ENCODE measurements at places on chromosomes 1 and 21.

GRCh38 chr1:240413732-240414131, 198.2 kb downstream of the GREM2 start:
- no peak for DNase-seq

DNA sequence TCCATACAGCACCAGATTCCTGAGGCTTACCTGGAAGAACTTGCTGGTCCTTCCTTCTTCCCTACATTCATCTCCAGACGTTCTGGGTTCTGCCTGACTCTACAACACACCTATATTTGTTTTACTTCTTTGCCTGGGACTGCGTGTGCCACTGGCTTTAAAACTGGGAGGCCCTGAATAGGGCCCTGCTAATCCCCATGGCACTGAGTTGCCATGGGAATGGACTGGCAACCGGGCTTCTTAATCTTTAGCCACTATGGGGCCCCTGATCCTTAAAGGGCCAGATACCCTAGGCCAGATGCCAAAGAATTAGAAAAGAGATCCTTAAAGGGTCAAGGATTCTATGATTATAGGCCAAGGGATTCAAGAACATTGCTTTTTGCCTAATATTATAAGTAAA, 24.4 kb upstream of the CADM3 start:
- no peak for DNase-seq

DNA sequence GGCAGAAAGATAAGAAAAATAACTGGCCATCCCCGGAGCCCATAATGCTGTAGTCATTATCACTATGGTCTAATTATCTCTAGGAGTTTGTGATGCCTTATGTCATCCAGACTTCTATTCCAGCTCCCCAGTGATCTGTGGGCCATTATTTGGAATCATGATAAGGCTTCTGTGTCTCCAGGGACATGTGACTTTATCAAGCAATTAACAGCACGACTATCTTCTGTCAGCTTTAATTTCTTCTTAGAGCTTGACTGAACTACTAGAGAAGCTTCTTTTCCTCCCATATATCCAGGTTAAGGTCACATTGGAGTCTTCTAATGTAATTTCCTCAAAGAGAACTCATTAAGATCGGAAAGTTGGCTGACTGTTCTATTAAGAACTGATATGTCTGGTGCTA, 100.4 kb downstream of the LHX8 start:
- DNase-seq = no peak

DNA sequence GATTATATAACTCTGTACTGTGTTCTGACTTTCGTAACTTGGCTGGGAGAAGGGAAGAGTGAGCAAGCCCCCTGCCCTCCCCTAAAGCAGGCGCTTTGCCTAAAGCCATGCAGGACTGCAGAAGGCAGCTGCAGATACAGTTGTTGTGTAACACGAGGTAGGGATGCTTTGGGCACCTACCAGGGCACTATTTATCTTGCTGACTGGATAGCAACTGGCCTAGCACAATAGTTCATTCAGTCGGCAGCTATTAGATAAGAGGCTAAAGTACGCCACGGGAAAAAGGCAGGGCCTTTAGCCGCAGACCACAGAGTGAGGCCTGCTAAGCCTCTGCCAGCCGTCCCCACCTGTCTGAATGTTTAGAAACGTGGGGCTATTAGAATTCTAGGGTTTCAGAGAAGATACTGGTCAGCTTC, 80.9 kb downstream of the TTC3 start:
- DNase-seq = no peak

DNA sequence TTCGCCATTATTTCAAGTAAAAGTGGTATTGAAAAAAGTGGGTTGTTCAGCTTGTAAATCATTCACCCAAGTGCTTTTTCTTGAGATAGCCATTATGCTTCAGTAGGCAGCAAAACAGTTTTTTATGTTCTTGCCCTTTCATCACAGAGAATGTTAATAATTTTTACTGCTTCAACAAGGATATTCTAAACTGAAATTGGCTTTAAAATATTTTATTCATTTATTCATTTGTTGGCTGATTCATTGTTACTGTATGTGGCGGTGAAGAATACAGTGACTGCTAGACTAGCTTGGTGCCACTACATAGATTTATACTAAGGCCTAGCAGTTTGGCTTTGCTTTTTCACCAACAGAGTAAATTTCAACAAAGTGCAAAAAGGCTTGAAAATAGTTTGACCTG, 121.5 kb downstream of the OLFML2B start:
- no peak for DNase-seq

- DNase-seq = no peak
These were observed 387.1 kb downstream of the OMA1 start for GRCh38 chr1:58159434-58159830.

DNA sequence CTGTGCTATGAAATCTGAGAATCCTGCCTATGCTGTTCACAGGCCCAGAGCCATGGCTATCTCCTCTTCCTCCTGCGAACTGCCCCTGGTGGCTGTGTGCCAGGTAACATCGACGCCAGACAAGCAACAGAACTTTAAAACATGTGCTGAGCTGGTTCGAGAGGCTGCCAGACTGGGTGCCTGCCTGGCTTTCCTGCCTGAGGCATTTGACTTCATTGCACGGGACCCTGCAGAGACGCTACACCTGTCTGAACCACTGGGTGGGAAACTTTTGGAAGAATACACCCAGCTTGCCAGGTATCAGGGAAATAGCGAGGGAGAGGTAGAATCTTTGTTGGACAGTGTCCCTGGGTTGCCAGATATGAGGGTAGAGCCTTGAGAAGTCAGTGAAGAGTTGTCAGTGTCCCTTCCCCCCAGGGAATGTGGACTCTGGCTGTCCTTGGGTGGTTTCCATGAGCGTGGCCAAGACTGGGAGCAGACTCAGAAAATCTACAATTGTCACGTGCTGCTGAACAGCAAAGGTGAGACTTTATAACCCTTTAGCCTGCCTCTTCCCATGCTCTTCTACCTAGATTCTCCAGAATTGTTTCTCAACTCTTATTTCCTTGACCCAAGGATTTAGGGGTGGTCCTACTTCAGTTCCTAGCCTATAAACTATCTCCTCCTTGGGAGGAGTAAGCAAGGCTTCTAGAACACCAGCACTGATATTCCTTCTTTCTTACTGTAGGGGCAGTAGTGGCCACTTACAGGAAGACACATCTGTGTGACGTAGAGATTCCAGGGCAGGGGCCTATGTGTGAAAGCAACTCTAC, 1.4 kb downstream of the NIT1 start:
- DNase-seq = peak; percentile 19

GRCh38 chr1:79353224-79353623, 346.7 kb upstream of the ADGRL4 start:
- peak; percentile 7 for DNase-seq

- no peak for DNase-seq
These were observed 35.8 kb upstream of the VCAM1 start for GRCh38 chr1:100683448-100684349.

DNA sequence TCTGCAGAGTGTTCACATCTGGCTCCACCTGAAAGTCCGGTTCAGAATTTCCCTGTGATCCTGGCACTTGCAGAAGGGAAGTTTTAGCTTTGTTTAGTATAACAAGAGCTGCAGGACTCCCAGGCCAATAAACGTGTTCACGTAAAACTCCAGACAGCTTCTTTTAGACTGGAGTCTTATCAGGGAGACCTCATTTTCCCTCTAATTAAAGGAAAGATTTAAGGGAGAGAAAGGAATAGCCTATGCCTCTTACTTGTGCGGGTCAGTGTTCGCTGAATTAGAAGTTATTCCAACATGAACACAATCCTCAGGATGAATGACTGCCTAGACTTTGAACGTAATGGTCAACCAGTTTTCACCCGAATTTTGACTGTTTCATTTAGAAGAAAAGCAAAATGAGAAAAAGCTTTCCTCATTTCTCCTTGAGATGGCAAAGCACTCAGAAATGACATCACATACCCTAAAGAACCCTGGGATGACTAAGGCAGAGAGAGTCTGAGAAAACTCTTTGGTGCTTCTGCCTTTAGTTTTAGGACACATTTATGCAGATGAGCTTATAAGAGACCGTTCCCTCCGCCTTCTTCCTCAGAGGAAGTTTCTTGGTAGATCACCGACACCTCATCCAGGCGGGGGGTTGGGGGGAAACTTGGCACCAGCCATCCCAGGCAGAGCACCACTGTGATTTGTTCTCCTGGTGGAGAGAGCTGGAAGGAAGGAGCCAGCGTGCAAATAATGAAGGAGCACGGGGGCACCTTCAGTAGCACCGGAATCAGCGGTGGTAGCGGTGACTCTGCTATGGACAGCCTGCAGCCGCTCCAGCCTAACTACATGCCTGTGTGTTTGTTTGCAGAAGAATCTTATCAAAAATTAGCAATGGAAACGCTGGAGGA, 202.1 kb upstream of the SGIP1 start:
- peak; percentile 34 for DNase-seq

- DNase-seq = no peak
These were observed 41.2 kb downstream of the GJA5 start for GRCh38 chr1:147719029-147719698.

DNA sequence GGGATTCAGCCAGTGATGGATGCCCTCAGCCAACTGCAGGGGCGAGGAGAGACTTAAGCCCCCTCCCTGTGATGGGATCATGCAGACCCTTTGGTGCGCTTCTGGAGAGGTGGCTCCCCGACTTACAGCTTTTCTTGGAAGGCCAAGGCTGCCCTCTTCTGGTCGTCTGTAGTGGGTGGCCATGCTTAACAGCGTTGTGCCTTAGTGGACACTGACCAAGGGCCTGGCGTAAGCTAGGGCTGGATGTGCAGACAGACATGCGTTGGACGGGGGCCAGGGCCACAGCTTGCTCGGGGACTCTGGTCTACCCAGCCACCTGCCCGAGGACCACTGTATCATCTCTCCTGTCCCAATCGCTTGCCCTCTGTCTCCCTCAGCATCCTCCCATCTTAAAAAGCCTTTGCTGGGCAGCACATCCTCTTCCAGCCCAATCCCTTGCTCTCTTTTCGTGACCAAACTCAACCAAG, 5.5 kb downstream of the AZIN2 start:
- DNase-seq = peak; percentile 50

DNA sequence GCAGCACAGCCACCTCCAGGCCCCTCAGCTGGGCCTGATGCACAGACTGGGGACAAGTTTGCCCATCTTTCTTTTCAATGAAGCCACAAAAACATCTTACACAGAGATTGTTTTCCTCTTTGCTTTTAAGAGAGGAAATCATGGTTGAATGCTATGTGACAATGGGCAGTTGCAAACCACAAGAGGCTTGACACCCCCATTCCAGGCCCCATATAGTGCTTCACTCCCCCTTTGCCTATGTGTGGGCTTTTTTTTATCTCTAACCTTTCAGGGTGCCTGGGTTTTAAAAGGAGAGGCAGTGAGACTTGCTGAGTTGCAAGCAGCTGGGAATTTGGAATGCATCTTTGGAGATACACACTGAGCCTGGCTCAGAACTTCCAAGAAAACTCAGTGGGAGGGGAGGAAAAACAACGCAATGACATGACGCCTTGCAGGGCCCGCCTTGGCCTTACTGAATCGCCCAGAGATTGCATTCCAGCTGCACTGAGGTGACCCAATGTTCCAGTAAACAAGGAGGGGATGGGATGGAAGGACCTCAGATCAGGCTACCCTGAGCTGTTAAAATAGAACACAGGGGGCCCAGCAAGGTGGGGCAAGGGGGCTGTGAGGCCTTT, 145.2 kb upstream of the ZNF648 start:
- DNase-seq = no peak

- no peak for DNase-seq
These were observed 35.0 kb downstream of the MTOR start for GRCh38 chr1:11227106-11228077.

DNA sequence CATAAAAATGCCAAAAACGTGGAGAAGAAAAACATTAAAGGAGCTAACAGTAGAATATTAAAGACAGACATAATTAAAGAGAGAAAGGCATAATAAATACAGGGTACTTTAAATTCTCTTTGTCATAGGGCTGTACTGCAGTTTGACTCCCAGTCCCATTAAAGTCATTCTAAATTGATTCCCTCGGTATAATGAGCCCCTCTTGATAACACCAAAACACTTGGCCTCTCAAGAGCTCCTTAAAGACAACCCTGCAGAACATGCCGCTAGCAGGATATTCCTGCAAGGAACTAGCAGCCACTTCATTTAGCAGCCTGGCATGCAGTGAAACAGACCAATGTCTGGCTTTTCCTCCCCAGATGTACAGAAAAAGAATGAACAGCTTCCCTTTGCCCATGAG, 273.8 kb upstream of the ESRRG start:
- no peak for DNase-seq

- no peak for DNase-seq
These were observed 326.7 kb upstream of the RGS18 start for GRCh38 chr1:191831572-191831971.

DNA sequence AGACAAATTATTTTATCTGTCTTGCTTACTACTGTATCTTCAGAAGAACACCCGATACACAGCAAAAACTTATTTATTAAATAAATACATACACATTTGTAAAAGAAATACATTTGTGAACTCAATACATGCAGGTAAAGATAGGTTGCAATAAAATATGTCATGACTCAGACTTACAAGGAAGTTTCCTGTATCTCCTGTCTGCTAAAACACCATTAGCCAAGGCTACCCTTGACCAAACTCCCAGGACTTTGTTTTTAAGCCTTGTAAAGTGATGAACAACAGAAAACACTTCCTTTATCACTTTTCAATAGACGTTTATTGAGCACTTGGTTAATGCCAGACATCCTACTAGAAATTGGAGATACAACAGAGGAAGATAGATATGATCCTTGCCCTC, 56.5 kb upstream of the HSD17B7 start:
- DNase-seq = no peak

- no peak for DNase-seq
These were observed 678 bp downstream of the TTC39A start for GRCh38 chr1:51329443-51330325.

DNA sequence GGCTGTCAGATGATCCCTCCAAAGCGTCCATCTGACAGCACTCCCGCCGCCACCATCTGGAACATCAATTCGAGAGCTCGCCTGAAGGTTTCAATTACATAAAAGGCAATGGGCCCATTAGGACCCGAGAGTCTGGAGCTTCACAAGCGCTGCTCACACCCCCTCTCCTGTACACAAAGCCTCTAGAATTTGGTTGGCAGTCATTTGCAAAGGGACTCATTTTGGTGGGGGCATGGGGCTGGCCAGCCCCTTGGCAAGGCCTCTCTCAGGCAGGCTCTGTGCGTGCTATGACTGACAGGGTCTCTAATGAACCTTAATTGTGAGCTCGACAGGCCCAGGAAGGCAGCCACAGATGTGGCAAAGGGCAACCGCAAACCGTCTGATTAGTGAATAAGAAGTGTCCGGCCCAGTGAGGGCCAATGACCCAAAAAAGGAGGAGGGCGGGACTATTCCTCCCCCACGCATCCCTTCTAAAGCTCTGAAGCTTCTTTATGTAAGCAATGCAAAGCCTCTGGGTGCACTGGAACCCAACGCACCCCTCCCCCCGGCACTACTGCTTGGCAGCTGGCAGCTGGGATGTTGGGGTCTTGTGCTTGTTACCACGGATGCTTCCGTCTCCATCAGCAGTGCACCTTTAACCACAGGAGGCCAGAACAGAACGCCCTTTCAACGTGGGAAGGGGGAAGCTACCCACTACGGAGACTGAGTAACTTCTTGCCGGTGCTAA, 79.4 kb downstream of the CAPZB start:
- no peak for DNase-seq

All from HTR-8/SVneo (cell line).